ENCODE measurements at places on chromosomes 4 and X.

- no peak for DNase-seq
These were observed 138.2 kb downstream of the CAMK2D start for GRCh38 chr4:113623274-113623894.

DNA sequence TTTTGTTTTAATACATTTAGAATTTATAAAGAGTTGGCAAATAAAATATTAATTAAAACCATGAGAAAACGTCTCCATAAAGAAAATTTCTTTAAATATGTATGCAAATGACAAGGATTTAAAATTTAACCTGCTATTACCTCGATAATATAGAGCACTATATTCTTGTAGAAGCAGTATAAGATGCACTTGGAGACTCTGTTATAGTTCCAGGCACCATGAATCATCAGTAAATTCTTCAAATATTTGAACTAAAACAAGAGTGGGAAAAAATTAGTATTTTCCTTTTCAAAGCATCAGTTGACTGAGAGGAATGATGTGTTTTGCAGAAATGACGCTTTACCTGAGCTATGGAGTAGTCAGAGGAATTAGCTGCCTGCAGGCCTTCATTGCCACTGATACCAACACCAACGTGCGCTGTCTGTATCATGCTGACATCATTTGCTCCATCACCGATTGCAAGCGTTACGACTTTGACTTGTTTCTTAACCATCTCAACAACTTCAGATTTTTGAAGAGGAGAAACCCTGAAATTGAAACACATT, 67.3 kb downstream of the SHISA3 start:
- DNase-seq: no peak

DNA sequence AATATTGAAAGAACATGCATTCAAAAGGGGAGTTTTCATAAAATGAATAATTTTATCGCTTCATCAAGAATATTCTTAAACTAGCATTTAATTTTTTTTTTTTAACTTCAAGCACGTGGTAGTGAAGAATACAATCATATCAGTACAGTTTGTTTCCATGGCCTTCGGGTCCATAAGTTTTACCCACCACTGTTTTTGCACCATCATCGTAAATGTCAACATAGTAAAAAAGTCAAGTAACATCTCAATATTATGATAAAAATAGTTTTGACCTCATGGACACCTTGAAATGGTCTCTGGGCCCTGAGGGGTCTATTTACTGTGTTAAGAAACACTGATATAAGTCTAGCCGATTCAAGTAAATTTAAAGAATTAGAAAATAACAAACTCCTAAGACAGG, 80.2 kb downstream of the ANKRD17 start:
- DNase-seq: no peak

DNA sequence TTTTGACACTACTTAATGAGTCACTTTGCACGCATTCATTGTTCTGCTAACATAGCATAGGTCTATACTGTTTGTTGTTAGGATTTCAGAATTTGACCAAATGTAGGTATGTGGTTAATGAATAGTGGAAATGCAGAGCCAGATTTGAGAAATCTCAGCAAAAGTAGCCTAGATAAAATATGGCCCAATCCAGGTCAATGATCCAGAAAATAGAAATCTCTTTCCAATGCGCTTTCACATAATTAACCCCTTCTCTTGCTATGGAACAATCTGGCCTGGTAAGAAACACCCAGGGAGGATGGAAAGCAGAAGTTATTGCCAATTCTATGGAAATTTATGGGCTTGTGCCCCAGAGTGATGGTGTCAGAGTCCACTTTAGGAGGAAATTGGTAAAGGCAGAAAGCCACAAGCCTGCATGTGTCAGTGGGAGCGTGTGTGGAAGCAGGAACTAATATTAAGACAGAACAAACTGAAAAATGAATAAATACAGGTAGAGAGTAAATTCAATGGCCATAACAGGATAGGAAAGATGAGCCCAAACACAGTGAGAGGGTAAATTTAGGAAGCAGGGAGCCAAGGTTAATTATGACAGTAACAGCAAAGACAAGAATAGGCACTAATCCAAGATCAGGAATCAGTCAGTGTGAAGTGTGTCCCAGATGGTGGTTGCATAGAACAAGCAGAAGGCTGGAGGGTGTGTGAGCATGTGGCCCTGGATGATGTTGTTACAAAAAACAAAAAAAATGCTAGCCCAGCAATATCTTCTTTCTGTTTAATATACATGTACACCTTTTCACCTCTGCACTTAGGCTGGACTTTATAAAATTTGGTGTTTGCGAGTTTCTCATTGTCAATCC, 102.9 kb downstream of the SYTL5 start:
- DNase-seq: no peak

DNA sequence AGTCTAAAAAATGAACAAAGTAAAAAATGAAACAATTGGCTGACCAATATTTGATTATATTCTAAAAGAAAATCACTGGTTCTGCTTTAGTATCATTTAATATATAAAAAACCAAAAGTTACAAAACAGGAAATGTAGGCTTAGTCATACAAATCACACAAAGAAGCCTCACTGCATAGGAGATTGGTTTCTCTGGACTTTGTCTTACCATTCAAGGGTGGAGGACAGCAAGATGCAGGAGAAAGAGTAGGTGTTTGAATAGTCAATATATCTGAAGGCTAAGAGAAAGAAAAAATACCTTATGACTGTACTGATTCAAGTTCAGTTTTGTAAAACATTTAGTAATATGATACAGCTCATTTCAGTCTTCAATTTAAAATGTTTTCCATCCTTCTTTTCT, 28.6 kb upstream of the TAF9B start:
- DNase-seq: no peak

- no peak for DNase-seq
These were observed 550.9 kb upstream of the NDST4 start for GRCh38 chr4:115664285-115664684.

DNA sequence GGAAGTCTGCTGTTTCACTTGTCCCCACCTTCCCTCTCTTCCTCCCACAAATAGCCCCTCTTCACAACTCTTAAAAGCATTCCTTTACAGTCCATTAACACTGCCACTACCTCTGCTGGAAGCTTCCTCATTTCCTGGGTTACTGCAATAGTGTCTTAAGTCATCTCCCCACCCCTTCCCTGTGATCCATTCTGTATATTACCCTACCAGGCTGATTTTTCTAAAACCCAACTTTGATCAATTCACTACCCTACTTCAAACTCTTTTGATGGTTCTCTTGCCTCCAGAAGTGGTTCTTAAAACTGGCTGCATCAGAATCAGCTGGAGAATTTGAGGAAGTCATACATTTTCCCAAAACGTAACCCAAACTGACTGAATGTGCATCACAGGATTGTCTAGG, 8.8 kb upstream of the XIAP start:
- DNase-seq: no peak

- DNase-seq: no peak
These were observed 49.4 kb upstream of the HGFAC start for GRCh38 chr4:3392321-3392720.

- DNase-seq: no peak
These were observed 45.5 kb downstream of the TMEM144 start for GRCh38 chr4:158255727-158256324.

DNA sequence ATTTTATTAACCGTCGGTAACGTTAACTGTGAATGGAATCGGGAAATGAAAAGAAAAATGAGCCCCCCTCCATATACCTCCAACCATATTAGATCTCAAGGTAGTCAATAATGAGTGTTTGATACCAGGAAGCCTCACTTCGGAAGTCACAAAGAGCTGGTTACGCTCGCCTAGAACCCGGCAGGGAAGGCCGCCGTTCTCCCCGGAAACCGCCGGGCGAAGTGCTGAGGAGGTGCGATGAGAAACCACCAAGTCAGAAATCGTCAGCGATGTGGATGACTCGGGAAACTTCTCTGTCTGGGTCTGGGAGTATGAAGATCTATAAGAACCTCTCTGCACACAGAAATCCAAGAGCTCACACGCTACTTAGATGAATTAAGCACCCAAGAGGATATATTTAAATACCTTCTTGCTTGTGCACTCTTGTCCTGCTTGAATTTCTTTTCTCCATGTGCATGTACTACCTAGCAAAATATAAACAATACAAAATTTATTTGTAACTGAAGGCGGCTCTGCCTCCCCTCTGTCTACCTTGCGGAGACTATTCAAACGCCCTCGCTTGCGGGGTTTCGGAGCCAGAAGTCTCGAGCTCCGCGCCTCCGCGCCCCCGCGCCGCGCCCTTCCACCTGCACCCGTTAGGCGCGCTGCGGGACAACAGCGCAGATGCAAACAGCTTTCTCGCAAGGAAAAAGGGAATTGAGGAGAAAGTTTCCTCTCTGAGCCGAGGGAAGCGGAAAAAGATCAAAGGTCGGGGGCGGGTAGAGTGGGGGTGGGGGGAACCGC, 17.8 kb downstream of the NKX6-1 start:
- no peak for DNase-seq

DNA sequence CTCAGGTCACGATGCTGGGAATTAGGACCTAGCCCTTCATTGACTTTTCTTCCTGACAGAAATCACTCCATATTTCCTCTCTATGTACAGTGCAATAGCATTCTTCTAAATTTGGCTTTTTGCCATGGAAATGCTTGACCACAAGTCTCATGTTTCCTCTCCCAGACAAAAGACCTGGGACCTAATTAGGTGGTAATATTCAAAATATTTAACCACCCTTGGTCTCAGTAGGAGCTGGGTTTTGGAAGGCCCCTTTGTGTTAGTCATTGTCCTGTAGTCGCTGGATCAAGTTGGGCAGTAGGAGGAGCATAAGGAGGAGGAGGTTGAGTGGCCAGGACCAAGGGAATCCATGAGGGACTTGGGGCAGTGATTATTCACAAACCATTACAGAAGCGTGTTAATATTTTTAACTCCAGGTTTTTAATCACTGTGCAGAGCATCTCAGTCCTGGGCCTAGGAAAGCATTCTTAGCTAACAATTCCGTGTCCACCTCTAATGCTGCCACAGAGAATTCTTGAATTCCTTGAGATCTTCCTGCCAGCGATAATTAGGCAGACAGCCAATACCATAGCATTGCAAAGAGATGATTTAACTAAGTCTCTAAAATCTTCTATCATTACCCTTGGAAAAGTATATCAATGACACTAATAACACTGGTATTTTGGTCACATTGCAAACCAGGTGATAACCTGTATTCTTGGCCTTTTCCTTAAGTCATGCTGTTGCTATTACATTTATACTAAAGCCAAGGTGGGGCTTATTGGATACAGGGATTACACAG, 25.0 kb upstream of the SHROOM4 start:
- no peak for DNase-seq

GRCh38 chr4:156196722-156197121, 243.1 kb upstream of the CTSO start:
- DNase-seq: no peak

- no peak for DNase-seq
These were observed 121.3 kb downstream of the NWD2 start for GRCh38 chr4:37365888-37366287.

DNA sequence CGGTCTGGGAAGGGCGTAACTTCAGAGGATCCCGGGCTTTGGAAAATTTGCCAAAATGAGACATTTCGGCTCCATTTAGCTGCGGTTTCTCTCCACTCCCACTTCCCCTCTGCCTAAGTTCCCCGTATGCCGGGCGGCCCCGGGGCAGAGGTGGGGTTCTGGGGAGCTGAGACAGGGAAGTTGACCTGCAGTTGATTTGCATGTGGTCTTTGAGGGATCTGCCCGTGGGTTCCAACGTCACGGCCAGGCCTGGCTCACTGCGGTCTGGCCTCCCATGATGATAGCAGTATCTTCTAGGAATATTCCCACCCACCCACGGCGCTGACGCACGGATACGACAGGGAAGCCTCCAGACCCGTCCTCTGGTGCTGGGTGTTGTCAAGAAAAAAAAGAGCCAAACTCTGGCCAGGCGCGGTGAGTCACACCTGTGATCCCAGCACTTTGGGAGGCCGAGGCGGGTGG, 27.3 kb upstream of the CRLF2 start:
- no peak for DNase-seq

DNA sequence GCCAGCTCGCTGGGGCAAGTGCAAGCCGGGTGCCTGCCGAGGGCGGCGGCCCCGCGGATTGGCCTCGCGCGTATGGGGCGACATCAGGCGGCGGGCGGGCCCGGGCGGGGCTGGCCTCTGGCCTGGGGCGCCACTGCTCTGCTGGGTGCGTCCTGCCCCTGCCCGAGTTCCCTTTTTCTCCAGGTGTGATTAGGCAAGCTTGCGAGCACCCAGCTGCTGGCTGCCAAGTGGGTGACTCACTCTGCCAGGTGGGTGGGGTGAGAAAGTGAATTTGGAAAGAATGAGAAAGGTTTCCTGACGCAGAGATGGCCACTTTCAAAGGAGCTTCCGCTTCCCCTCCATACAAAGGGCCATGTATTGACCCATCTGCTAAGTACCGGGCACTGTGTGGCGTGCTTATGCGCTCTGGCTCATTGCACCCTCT, 32.5 kb downstream of the FGFBP1 start:
- DNase-seq: no peak

Measured in stimulated activated CD8-positive, alpha-beta memory T cell treated with anti-CD3 and anti-CD28 coated beads, Interleukin-4, amount 100 ng/mL, for 4 hours (primary cell).